ENCODE measurements at places on chromosomes 2 and 18.

DNA sequence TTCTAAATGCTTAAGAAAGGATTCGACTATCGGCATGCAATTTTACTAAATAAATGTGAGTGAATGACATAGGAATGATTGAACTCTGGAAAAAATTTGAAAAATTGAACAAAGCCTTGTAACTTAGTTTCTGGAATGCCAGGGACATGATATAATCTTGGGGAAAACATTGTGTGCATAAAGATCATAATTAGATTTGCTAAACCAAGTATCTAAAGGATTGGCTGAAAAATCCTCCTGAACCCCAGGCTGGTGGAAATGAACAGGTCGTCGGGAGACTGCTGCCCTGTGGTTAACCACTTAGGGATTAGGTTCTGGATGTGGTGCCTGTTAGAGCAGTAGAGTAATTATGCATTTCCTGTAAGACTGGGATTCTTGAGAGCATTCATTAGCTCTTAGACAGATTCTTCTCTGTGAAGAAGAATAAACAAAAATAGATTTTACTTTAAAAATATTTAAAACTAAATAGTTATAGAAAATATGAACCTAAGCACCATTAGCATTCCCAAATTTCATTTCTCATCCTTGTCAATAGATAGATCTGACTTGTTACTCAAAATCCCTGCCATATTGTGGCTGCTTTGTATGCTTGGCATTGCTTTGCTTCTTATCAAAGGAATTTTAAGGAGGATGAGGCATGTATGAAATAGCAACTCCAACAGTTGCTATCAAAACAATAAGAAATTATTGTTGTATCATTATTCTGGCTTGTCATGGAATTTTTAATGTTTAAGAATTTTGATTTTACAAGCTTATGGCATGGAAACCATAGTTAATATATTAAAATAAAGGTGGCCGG lies 55.9 kb downstream of the LYPD6B start:
- DNase-seq: no peak

DNA sequence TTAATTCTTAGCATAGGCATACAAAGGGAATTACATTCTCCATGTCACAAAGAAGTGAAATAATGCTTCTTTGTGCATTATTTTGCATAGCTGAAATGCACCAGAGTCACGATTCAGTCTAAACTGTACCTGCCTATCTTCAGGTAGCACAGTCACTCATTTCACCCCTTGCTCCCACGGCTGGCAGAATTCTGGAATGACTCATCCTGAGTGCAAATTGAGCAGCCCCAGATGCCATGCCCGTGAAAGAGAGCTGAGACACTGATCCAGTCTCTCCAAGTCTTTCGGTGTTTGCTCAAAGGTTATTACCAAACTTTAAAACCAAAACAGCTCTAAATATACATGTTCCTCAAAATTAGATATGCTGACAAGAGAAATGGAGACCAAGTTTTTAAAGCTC lies 168.3 kb upstream of the POU3F3 start:
- no peak for DNase-seq

GRCh38 chr2:120344214-120344975 lies 1.5 kb upstream of the INHBB start:
- DNase-seq: no peak

GRCh38 chr2:61623747-61624146 lies 85.6 kb upstream of the XPO1 start:
- no peak for DNase-seq

DNA sequence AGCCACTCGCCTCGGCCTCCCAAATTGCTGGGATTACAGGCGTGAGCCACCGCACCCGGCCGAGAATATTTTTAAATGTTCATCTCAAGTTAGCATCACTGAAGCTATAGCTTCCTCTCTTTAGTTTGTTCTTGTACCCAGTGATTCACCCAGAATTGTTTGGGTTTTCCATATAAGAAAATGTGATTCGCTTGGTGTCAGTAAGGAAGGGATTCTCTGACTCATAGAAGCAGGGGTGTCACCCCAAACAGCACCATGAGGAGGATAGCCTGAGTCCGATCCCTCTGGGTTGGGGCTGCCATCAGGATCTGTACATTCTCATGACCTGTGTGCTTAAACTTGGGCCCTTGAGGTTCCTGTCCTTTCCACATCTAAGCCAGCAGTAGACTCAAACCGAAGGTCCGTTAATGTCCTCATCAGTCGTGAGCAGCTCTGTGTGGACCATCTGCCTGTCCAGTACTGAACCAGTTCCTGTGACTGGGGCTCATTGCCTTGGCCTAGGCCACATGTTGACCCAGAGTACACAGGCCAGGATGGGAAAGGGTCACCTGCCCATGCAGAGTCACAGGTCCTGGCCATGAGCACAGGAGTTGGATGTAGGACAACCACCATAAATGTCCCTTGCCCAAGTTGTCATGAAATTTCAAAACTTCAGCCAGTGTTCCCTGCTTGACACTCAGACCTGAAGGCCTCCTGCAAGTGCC lies 311.9 kb downstream of the GBX2 start:
- no peak for DNase-seq

GRCh38 chr2:156405586-156405985 lies 30.6 kb upstream of the GPD2 start:
- DNase-seq: no peak

- no peak for DNase-seq
Observed at GRCh38 chr2:204299766-204300165, 245.5 kb upstream of the PARD3B start.

GRCh38 chr2:98540536-98540935 lies 67.8 kb downstream of the COA5 start:
- DNase-seq: no peak

GRCh38 chr18:53093636-53094035 lies 753.6 kb downstream of the DCC start:
- no peak for DNase-seq

GRCh38 chr2:201779901-201780673 lies 646 bp downstream of the ALS2 start:
- no peak for DNase-seq

DNA sequence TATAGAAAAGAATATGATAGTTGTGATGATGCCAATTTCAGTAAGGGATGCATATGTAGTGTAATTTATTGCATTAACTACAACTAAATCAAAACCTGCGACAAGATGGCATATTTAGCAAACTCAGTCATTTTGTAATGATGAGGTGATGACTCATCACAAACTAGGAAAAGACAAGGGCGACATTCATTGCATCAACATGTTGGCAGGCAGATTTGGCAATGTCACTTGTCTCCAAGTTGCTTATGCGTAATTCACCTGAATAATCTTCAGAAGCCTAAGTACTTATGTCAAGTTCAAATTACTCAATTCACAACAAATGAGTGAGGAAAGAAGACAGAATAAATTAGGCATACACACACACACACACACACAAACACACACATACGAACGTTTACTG lies 273.2 kb upstream of the RGPD4 start:
- DNase-seq: no peak

DNA sequence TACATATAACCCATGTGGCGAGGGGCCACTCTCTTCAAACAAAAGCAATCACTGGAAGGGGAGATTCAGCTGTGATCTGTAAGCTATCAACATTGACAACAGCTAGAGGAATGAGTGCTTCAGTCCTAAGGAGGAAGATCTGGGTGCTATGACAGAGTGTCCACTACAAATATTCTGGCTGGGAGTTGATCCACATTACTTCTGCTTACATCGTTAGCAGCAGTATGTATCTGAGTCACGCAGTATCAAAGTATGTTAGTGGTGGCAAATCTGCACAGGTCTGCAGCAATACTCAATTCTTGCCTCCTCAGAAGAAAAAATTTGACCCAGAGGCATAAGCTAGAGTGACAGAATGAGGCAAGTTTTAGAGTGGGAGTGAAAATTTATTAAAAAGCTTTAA lies 267.0 kb downstream of the PTH2R start:
- no peak for DNase-seq

DNA sequence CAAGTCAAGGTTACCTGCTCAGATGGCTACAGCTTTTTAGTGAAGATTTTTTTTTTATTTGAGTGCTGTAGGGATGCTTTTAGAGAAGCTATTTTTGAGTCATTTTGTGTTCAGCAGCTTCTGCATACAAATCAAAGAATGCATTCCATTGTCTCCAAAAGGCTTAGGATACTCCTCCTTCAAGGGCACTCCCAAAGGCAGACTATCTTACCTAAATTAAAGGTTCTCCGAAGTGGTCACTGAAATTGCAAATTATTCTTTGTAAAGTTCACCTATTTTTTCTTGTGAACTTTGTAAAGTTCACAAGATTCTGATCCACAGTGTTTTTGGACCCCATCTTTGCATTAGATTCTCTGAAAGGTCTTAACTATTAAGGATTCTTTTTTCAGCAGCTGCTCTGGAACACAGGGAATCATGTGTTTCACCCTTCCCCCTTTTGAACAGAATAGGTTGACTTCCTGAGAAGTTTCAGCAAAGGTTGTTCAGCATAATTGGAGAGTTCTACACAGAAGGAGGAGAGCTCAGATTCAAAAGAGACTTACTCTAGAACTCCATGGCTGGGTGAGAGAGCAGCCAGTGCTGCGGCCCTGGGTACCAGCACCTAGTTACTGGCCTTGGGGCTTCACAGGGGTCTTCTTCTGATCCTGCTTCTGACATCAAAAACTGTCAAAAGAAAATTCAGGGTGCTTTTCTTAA lies 14.5 kb downstream of the CLIP4 start:
- no peak for DNase-seq

DNA sequence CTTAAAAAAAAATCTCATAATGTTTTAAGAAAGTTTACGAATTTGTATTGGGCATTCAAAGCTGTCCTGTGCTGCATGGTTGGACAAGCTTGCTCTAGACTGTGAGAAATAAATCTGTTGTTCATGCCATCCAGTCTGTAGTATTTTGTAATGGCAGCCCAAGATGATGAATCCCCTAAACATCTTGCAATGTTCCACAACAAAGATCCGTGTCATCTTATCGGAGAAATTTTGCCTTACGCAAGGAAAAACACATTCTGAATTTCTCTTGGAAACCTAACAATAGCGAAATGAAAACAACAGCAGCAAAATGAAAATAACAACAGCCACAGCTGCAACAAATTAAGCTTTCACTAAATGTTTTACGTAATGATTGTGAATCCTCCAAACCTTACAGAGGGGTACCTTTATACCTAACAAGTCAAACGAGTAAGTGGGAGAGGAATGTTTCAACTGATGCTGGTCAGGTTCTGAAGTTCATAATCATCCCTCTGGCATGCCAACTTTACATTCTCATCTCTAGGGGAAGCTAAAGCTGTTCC lies 76.1 kb upstream of the RNU4ATAC start:
- DNase-seq: no peak

DNA sequence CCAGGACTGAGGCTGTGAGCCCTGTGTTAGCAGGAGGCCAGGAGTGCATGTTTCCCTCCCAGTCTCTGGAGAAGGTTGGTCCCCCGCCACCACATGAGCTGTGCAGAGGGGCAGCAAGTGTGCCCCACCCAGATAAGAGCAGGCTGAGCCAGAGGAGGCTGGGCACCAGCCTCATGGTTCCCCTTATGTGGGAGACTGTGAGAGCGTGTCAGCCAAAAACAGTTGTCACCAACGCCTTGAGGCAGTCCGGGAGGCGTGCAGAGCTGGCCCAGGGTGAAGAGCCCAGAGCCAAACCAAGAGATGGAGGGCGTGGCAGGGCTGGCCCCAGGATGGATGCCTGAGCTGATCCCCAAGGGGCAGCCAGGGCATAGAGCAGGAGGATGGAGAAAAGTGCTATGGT lies 128.7 kb upstream of the GLI2 start:
- no peak for DNase-seq

DNA sequence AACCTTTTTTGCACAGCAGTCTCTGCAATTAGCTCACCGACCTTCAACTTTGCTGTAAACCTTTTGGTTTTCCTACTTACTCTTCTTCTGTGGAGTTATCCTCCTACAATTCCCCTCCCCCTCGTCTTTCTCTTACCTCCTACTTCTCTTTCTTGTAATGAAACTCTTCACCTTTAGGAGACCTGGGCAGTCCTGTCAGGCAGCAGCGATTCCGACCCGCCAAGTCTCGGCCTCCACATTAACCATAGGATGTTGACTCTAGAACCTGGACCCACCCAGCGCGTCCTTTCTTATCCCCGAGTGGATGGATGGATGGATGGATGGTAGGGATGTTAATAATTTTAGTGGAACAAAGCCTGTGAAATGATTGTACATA lies 8.3 kb downstream of the TBR1 start:
- no peak for DNase-seq

DNA sequence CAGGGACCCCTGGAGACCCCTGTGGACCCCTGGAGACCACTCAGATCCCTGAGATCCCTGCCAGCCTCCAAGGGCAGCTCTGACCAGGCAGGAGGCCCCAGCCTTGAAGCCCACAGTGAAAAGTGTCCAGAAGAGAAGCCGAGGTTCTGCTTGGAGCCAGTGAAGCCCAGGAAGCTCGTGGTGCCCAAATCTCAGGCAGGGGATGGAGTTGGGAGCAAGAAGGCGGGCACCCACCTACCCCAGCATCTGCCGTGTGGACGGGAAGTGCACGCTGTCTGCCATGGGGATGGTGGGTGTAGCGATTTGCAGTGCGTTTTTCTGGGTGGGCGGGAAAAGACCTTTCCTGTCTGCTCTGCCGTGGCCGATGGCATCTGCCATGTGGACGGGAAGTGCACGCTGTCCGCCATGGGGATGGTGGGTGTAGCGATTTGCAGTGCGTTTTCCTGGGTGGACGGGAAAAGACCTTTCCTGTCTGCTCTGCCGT lies 120.6 kb upstream of the CTDP1 start:
- DNase-seq: no peak

DNA sequence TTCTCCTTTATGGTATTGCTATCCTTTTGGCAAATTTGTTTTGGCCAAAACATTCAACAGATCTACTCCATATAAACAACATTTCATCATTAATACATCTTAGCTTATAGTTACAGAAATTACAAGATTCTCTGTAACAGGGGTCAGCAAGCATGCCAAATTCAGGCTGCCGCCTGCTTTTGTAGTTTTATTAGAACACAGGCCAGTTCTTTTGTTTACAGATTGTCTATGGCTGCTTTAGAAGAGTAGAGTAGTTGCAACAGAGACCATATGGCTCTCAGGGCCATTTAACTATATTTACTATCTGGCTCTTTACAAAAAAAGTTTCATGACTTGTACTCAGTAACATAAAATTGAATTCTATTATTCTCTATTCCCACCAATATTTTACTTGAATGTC lies 53.9 kb downstream of the LNPK start:
- no peak for DNase-seq

- no peak for DNase-seq
Observed at GRCh38 chr2:71173096-71173495, 42.7 kb downstream of the MPHOSPH10 start.

DNA sequence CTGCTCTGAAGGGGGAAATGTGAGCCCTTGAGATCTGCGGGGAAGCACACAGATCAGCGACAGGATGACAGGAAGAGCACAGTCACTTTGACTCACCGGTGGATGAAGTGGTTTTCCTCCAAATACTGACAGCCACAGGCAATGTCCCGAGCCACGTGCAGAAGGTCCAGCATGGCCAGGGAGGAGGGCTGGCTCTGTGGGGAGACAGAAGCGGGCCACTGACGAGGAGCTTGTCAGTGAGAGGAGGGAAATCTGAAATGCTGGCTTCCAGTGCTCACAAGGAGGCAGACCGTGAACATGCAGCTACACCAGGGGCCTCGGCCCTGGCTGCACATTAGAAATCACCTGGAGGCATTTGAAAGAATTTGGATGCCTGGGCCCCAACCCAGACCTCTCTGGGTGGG lies 98.7 kb downstream of the CLIP4 start:
- DNase-seq: no peak

- DNase-seq: no peak
Observed at GRCh38 chr18:3027370-3027891, 14.5 kb upstream of the LPIN2 start.

- no peak for DNase-seq
Observed at GRCh38 chr2:183543731-183544130, 419.5 kb downstream of the NUP35 start.

GRCh38 chr2:217283460-217283859 lies 423.6 kb upstream of the TNP1 start:
- no peak for DNase-seq

GRCh38 chr2:9300829-9301453 lies 94.3 kb downstream of the ASAP2 start:
- DNase-seq: no peak

All from activated CD4-positive, alpha-beta T cell treated with anti-CD3 and anti-CD28 coated beads for 24 hours (primary cell).